CD4-positive, alpha-beta T cell treated with Interleukin-4 for 4 hours (primary cell): ENCODE measurements at places on chromosomes 2 and 18.

DNA sequence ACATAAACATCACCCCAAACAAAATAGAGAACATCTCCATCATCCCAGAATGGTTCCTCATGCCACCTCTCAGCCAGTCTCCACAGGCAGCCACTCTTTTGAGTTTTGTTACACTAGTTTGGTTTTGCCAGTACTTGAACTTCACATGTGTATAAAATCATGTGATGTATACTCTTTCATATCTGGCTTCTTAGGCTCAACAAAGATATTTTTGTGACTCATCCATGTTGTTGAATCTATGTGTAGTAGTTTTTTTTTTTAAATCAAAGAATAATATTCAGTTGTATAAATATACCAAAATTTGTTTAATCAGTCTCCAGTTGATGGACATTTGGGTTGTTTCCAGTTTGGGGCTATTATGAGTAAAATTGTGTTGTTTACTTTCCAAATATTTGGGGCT, 75.9 kb downstream of the PMS1 start:
- no peak for DNase-seq

- no peak for DNase-seq
These were observed 70.0 kb upstream of the PSMD14 start for GRCh38 chr2:161238265-161238559.

GRCh38 chr2:234858145-234858544, 93.7 kb upstream of the SH3BP4 start:
- no peak for DNase-seq

DNA sequence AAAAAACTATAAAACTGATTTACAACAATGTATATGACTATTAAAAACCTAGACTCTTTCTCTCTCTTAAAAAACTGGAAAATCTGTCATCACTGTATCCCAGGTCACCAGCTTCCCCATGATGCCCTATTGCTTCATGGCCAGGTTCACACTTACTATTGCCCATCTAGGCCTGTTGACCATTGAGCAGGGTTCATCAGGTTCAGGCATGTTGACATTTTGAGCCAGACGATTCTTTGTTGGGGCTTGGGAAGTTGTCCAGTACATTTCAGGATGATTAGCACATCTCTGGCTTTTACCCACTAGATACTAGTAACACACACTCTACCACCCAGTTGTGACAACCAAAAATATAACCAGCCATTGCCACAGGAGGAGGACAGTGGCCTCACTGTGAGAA, 26.9 kb upstream of the RAB27B start:
- DNase-seq = no peak

DNA sequence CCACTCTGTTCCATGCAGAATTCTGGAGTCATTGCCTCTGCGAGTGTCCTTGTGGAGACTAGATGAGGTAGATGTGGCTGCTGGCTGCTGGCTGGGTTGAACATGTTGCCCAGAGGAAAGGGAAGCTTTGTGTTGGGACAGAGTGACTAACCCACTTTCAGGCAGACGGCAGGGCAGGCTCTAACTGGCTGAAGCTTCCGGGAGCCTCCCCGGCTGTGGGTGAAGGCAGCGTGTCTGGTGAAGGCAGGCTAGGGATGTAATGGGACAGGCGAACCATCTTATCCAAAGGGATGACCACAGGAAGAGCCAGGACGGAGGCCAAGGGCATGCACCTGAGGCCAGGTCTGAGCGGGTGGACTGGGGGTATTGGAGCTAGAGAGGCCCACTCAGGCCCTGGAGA, 16.0 kb downstream of the ASPRV1 start:
- peak; percentile 14 for DNase-seq

DNA sequence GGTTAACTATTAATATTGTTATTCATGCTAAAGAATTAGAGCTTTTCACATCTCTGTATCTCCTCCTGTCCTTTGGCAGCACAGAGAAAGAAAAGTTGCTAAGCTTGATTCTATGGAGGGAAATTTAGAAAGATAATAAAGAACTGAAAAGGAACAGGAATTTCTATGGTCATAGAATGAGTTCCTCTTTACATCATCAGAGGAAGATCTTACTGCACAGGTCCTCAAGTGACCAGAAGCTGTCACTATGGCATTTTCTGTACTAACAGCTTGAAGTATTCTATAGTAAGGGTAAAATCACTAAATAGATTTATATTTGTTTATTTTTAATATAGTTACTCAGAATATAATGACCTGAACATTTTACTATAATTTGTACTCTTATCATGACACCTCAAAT, 6.0 kb upstream of the PRKD3 start:
- no peak for DNase-seq

DNA sequence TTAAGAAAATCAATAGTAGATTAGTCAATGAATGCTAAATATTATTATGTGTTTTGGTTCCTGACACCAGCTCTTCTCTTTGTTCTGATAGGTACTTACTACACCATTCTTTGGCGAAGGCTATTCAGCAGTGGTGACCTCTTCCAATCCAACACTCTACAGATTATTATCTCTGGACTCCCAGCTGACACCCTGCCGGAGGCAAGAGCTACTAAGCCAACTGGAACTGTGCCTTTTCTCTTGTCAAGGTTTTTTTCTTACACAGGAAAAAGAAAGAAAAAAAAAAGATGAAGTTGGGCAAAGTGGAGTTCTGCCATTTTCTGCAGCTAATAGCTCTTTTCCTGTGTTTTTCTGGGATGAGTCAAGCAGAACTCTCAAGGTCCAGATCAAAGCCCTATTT, 11.7 kb downstream of the CDH7 start:
- no peak for DNase-seq

DNA sequence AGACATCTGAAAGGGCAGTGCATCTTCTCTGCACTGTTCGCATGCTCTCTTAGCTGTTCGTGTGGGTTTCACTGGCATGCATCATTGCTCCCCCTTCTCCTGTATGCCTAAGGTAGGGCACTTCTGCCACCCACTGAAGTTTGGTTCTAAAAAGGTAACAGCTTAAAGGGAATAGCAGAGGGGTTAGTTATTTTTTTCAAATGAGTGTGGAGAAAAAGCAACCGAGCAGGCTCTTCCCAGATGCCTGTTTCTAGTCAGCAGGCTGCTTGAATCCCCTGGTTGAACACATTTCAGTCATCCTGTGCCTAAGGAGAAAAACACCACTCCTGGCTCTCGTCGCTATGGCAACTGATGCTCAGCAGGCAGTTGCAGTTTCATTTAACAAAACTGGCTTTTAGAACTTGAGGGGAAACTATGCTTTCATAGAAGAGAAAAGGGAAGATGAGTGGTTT, 69.8 kb upstream of the GALNT3 start:
- DNase-seq = no peak

GRCh38 chr2:237604960-237605359, 14.4 kb upstream of the RAB17 start:
- no peak for DNase-seq

GRCh38 chr2:237564526-237565131, 1.7 kb upstream of the PRLH start:
- no peak for DNase-seq

GRCh38 chr2:136444323-136444722, 321.0 kb upstream of the THSD7B start:
- no peak for DNase-seq

DNA sequence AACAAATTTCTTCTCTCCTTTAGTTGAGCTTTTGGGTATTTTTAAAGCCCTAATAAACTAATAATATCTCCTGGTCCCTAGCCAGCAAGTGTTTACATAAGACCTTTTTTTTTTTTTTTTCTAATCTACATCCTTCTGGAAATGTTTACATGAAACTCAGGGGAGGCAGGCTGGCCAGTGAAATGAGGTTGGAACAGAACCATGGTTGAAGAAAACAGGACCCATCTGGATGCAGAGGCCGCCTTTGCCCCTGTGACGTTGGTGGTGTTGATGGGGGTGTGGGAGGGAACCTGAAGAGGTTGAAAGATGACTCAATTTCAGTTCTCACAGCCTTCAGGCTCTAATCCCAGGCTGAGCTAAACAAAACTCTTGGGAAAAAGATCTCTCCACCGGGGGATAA, 118.5 kb downstream of the NRP2 start:
- no peak for DNase-seq

GRCh38 chr2:157479081-157480027, 35.5 kb upstream of the CYTIP start:
- DNase-seq = no peak

GRCh38 chr18:54883816-54884604, 55.7 kb downstream of the RAB27B start:
- no peak for DNase-seq

DNA sequence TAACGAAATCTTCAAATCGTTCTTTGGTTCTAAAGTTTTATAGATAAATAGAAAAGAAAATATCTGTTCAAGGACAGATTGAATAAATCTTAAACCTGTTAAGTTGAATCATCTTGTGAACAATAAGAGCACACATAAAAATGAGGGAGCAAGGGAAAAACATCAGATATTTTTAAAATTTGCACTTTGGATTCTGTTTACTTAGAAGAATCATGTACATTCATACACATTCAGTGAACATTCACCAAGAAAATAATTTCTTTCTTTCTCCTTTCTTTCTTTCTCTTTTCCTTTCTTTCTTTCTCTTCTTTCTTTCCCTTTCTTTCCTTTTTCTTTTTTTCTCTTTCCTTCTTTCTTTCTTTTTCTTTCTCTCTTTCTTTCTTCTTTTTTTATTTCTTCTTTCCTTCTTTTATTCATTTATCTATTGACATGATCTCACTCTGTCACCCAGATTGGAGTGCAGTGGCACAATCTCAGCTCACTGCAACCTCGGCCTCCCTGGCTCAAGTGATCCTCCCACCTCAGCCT, 164.9 kb downstream of the PDE1A start:
- no peak for DNase-seq

GRCh38 chr2:157587576-157587975, 41.1 kb downstream of the ACVR1C start:
- no peak for DNase-seq

DNA sequence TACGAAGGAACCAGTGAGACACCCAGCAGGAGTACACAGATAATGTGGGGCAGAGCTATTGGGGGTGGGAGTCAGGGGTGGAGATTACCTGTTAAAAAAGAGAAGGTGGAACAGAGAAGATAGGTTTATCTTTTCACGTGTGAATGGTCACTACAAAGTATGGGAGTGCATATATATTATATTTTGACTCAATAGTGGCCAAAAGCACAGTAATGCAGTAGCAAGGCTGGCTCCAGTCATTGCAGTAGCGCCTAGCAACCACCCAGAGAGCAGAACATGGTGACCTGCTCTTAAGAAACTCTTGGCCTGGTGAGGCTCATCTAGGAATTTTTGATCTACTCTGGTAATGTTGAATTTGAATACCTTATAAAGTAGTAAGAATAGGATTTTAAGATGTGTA, 1.0 kb downstream of the IMPACT start:
- DNase-seq = no peak

- peak; percentile 60 for DNase-seq
These were observed 852 bp downstream of the POLI start for GRCh38 chr18:54269893-54270844.

GRCh38 chr2:42545841-42546390, 22.5 kb upstream of the MTA3 start:
- no peak for DNase-seq

- DNase-seq = no peak
These were observed 78.0 kb downstream of the CRIM1 start for GRCh38 chr2:36433311-36434217.

DNA sequence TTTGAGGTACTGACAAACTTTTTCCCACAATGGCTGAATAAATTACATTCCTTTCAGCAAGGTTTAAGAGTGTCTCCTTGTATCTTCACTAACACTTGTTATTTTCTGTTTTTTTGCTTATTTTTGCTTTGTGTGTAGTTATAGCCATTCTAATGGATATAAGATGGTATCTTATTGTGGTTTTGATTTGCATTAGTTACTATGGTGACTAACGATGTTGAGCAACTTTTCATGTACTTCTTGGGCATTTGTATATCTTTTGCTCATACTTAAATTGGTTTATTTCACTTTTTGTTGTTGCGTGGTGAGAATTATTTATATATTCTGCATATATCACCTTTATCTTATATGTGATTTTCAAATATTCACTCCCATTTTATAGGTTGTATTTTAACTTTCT, 79.9 kb upstream of the FSIP2 start:
- no peak for DNase-seq

GRCh38 chr2:78992451-78992806, 33.1 kb upstream of the REG3G start:
- no peak for DNase-seq

DNA sequence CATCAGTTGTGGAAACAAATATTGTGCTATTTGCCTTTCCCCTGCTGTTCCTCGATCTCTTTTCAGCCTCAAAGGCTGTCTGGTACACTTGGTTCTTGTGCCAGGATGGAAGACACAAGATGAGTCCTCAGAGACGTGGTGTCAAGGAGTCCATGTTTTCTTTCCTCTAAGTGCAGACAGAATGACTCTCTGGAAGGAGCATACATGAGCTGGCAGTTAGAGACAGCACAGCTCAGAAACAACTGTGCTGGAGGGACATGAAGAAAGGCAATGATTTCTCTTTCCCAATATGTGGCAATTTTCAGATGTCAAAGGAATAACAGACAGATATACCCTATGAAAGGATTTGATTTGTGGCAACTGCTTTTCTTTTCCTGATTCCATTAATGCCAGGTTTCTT, 162.2 kb downstream of the AFF3 start:
- DNase-seq = no peak

DNA sequence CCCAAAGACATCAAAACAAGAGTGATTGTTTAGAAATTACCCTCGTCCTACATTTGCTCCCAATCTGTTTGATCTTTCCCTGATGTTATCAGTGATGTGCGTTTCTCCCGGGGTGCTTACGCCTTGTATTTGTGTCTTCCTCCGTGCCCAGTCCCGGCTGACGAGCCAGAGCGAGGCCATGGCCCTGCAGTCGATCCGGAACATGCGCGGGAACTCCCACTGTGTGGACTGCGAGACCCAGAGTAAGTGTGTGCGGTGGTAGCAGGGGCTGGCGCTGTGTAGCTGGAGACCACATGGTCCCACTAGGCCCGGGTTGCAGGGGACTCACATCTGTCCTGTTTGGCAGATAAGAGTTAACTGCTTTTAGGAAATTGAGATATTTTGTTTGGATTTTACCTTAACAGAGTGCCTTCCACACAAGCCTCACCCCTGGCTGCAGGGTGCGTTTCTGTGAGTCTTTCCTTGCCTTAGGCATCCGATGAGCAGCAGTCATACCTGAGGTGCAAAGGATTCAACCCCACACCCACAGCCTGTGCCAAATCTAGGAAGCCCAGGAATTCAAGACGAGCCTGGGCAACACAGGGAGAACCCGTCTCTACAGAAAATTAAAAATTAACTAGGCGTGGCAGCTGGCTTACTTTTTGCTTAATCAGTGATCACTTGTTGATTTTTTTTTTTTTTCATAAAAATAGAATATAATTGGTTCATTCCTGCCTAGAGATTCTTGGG, 127.4 kb downstream of the GBX2 start:
- no peak for DNase-seq

- DNase-seq = no peak
These were observed 11.1 kb upstream of the VPS4B start for GRCh38 chr18:63433334-63433866.

- no peak for DNase-seq
These were observed 883.2 kb downstream of the SLC4A3 start for GRCh38 chr2:220510668-220511067.

GRCh38 chr2:6233993-6234392, 541.8 kb downstream of the SOX11 start:
- no peak for DNase-seq

- no peak for DNase-seq
These were observed 180.3 kb downstream of the TFCP2L1 start for GRCh38 chr2:121104721-121105141.

GRCh38 chr2:16197504-16198147, 257.3 kb downstream of the MYCN start:
- DNase-seq = no peak
